ENCODE measurements at places on chromosomes 16 and 17.

DNA sequence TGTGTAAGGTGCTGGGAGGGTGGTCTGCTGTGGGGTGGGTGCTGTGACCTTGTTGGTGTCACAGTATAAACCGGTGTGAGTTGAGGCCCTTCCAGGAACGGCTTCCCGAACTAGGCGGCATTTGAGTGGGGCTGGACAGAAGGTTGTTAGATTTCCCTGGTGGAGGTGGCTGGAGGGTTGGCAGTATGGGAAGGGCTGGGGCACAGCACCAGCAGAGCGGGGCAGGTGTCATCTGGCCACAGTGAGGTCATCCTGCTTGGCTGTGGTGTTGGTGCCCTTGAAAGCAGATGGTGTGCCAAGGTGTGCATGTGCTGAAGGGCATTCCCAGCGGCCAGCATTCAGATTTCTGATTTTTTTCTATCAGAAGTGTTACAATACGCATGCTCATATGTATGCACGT is 28.1 kb downstream of the BANP start:
- no peak for DNase-seq

DNA sequence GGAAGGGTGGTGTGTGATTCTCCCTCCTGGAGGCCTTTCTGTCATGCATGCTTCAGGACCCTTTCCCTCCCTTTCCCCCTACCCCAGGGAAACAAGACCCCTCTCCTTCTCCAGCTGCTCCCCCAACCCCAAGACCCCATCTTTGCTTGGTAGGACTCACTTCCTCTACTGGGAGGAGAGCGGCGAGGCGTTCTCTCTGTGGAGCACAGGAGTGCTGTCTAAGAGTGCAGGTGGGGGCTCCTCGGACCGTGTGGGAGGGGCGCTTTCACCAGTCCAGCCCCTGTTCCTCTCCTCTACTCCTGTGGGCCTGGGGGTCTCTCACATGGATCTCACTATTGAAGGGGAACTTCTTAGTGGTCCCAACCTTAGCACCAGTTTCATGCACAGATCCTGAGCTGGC is 456.1 kb upstream of the ASIC2 start:
- no peak for DNase-seq

DNA sequence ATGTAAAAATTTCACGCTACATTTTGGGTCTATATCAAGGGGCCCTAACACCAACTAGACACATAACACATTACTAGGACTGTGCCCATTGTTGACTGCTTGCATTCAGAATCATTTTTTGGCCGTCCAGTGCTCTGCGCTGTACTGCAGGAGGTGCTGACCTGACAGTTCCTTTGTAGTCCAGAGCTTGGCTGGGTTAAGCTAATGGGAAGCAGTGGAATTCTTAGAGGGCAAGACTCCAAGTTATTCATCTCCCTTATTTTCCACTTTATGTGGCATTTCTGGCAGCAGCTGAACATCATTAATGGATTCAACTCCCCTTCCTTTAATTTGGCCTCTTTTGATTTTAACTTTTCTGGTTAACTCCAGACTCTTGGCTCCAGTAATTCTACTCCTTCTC is 351.7 kb downstream of the CDH8 start:
- DNase-seq = no peak

DNA sequence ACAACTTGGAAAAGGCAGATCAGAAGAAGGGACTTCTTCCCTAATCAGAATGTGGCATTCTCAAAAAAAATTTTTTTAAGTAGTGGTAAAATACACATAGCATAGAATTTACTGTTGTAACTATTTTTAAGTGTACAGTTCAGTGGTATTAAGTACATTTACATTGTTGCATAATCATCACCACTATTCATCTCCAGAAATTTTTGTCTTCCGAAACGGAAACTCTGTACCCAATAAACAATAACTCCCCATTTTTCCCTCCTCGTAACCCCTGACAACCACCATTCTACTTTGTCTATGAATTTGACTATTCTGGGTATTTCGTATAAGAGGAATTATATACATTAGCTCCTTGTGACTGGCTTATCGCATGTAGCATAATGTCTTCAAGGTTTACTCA is 18.9 kb downstream of the METTL9 start:
- no peak for DNase-seq

- no peak for DNase-seq
These were observed 85.1 kb downstream of the PRKCB start for GRCh38 chr16:23920899-23921298.

- DNase-seq = no peak
These were observed 2.3 kb downstream of the PIEZO1 start for GRCh38 chr16:88782454-88783390.

GRCh38 chr17:2860045-2860444 is 63.8 kb downstream of the RAP1GAP2 start:
- no peak for DNase-seq

DNA sequence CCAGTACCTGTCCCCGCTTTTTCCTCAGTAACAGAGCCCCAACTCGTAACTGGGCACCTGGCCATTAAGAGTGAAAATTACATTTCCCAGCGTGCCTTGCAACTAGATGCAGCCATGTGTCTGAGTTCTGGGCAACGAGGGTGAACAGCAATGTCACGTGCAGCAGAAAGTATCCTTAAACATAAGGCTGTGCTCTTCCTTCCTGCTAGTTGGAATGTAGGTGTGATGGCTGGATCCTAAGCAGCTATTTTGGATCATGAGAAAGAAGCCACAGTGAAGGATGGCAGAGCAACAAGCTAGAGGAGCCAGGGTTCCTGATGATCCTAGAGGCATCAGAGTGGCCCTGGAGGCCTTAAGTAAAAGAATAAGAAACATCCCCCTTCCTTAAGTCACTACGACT is 36.0 kb downstream of the ACTG1 start:
- no peak for DNase-seq

GRCh38 chr17:63843910-63844677 is 1.6 kb upstream of the SMARCD2 start:
- no peak for DNase-seq

DNA sequence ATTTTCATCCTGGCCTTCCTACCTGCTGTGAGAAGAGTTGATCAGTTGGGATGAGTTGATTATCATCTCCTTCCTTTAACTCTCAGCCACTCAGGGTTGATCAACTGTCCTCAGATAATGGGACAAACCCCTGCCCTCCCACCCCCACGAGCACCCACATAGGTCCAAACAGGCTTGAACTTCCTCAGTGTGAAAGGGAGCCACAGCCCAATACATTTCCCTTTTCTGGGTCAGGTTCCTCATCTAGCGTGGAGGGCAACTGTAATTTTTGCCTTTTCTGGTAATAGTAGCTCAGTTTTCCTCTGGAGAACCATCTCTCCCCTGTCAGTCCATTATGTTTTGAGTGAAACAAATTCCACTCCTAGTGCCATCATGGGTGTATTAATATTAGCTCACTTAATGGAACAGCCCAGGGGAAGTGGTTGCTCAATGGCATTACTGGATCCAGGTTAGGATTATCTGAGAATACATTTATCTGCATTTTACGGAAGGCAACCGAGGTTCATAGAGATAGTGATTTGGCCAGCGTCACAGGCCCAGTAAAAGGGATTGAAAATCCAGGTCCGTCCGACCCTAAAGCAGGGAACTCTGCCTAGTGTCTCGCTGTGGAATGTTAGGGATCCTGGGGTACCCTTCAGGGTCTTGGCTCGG is 476 bp upstream of the LPCAT2 start:
- no peak for DNase-seq

- no peak for DNase-seq
These were observed 16.4 kb downstream of the NDEL1 start for GRCh38 chr17:8451933-8452614.

- DNase-seq = no peak
These were observed 352.4 kb downstream of the HAPSTR1 start for GRCh38 chr16:9443864-9444263.

DNA sequence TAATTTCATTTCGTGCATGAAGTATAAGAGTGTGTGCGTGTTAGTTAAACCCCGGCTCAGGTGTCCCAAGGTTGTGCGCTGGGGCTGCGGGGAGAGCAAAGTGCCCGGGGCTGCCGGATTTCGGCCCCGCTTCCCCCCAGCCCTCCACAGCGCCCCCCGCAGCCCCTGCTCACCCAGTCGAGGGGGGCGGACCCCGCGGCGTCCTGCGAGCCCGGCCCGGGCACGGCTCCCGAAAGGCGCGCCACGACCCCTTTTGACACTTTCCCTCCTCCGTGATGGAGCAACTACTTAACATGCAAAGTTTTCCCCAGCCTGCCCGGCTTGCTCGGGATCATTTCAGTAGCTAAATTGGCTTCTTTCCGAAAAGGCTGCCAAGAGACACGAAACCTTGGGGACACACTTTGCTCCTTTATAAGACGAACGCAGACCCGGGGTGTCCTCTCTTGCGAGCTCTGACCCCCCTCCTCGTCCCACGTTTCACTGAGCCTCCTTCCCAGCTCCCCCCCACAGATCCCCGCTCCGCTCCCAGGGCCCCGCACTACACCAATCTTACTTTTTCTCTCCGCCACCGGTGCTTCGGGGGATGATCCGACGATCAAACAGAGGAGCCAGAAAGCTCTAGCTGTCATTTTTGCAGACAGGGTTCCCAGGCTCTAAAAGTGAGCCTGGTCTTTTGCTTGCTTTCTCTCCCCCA is 552 bp downstream of the C17orf58 start:
- peak; percentile 57 for DNase-seq

GRCh38 chr16:69479775-69480174 is 55.4 kb downstream of the CYB5B start:
- no peak for DNase-seq

DNA sequence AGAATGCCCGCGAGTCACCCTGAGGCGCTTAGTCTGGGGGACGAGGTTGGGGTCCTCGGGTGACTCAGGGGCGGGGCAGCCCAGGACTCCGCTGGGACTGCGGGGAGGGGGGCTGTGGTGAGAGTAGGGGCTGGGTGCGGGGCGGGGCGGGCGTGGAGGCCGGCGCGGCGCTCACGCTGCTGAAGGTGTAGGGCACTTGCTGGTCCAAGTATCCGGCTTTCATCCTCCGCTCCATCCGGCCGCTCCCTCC is 832 bp downstream of the ETV4 start:
- DNase-seq = peak; percentile 70

DNA sequence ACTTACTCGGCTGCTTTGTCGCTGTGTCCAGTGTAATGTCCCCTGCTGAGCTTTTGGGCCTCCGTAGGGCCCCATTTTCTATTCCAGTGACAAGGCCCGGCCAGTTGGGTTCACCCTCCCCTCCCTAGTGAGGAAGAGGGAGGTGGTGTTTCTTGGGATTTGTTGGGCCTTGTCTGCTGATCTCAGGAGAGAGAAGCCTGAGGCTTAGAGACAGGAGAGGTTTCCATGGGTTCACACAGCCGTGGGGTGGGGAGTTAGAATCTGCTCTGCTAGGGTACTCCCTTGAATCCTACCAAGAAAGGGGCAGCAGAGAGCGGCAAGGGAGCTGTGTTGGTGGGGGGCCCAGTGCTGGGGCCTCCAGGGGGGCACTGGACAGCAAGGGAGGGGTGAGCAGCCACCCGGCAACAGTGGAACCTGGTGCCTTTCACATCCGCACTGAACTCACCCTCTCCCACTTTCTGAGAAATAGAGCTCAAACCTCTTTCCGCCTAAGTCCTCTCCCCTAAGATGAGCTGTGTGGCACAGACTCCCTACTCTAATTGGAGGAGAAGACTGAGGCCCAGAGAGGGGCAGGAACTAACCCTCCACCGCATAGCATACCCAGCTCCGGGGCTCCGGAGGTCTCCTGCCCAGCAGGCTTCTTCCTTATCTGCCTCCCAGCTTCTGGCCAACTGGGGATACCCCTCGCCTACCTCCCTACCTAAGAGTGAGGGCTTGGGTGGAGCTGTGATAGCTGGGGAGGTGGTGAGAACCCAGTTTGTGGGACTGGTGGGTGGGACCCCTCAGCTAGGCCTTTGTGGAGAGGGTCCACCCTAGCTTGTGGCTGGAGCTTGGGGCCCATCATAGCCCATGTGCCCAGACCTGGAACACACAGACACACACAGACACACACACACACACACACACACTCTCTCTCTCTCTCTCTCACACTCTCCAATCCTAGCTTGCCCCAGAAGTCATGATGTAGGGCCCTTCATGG is 6.8 kb downstream of the TBKBP1 start:
- no peak for DNase-seq

DNA sequence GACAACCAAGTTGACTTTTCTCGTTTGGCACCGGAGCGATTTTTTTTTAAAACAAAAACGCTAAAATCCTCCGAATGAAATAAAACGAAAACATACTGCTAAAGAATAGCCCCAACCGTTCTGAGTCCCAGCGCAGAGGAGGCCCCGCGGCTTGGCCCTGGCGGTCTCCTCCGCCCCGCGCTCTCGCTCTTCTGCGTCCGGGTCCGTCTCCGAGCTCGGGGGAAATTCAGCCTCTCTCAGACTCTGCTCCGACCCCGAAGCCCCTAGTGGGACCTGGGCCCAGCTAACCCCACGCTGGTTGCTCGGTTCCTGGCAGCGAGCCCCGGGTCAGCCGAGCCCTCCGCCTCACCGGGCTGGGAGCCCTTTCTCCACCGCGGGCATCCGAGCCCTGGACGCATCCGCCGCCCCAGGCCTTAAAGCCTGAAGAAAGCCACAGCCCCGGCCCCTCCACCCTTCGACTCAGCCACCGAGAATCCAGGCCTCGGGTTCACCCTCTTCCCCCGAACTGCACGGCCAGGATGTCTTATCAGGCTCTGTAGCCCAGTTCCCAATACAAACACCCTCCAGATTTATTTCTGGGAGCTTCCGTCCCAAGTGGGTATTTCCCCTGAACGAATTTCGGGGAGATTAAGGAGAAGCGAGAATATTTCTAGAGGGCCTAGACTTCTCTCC is 1.2 kb downstream of the TBX2 start:
- DNase-seq = no peak

DNA sequence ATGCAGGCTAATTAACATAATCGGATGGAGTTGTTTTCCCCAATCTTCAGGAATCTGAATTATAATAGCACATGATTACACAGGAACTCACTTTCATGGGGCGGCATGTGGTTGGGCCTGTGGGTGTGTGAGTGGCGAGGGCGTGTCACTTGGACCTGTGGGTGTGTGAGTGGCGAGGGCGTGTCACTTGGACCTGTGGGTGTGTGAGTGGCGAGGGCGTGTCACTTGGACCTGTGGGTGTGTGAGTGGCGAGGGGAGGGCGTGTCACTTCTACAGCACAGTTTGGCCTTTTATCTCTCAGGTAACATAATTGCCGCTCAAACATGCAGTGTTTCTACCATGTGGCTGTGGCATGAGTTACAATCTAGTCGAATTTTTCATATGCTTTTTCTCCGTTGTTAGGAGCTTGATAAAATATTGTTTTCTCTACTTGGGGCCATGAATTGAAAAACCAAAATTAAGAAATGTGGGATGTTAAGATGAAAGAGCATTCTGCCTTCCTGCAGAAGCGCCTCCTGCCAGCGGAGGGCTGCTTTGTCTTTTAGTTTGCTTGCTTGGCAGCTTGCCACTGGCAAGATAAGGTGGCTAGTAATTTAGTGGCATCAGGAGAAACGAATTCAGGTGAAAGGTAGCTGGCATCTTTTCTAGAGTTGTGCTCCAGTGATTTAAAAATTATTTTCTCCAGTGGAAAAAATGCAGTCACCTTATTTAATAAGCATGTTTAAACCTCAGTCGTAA is 36.2 kb downstream of the USP10 start:
- no peak for DNase-seq
